Natural killer cell treated with Interleukin-12 subunit alpha and Interleukin-12 subunit beta and Interleukin-15 and Interleukin-18, amount 100 ng/mL, for 72 hours (primary cell): ENCODE measurements at places on chromosomes 5 and 9. TPM values are rescaled to one million over a fixed set of nuclear protein-coding genes. Genes with fewer than 3 reads are reported as not detected.

MCTP1 gene
- total RNA-seq: 6.6 TPM

MAMDC2 gene
- total RNA-seq: not detected

DNA sequence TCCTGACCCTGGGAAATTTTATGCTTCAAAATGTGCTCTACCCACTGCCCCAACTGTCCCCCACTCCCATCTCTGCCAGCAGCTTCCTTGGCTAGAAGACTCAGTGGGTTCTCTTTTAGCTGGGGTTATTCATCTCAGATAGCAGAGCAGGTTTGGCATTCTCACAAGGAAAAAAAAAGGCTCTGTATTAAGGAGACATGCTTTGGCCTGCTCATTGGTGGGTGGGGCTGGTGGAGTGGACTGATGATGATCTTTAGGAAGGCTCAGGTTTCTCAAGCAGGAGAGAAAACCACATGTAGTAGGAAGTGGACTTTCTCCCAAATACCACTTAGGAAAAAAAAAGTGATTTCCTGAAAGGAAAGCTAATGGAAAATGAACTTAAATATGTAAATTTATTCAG lies 279.2 kb upstream of the ZNF462 start:
- no peak overlapping the region for H3K27ac ChIP-seq
- H3K4me3 ChIP-seq: no peak overlapping the region
- no peaks in the 10 kb centered on the region for H3K4me1 ChIP-seq
- no peaks in the 10 kb centered on the region for H3K36me3 ChIP-seq
- H3K27me3 ChIP-seq: no peaks in the 10 kb centered on the region
- DNase-seq: no peak

DNA sequence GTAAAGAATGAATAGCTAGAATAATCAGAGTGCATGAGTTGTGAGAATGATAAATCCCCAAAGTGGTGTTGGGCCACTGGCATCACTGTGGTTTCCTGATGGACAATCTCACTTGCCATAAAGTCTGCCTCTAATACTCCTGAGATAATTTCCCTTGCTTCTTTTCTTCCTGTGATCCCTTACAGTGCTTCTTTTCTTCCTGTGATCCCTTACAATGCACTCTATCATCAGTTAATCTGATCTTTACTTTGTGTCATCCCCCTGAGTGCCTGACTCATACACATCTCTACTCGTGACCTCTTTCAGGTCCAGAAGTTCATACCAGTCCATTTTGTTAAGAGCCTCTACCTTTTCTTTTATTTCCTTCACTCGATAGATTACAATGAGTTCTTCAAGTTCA lies 418.3 kb downstream of the HCN1 start:
- no peaks in the 10 kb centered on the region for H3K27me3 ChIP-seq
- no peak overlapping the region for H3K4me3 ChIP-seq
- no peaks in the 10 kb centered on the region for H3K4me1 ChIP-seq
- H3K27ac ChIP-seq: no peak overlapping the region
- no peak for DNase-seq
- no peaks in the 10 kb centered on the region for H3K36me3 ChIP-seq

GPR21 gene
- total RNA-seq: 1.4 TPM

DNA sequence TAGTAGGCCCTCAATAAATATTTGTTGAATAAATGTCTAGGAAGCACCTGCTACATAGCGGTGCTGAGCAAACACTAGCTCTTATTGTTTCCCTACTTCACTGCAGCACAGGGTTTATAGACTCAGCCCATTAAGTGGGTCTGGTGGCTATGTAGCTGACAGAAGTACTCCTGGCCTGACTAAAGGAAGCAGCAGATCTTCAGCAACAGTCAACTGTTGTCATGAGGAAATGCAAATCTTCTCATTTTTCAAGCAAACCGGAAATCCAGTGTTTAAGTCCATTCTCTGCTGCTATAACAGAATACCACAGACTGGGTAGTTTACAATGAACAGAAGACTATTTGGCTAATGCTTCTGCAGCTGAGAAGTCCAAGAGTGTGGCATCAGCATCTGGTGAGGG lies 2.8 kb upstream of the TEX10 start:
- no peak for DNase-seq
- H3K4me3 ChIP-seq: no peak overlapping the region
- H3K36me3 ChIP-seq: peaks cover 5% of the 10 kb centered on the region
- H3K4me1 ChIP-seq: peaks cover 37% of the 10 kb centered on the region
- no peak overlapping the region for H3K27ac ChIP-seq

GRCh38 chr5:18299166-18299565 lies 664.9 kb downstream of the TAF11L14 start:
- no peaks in the 10 kb centered on the region for H3K27me3 ChIP-seq
- no peaks in the 10 kb centered on the region for H3K4me1 ChIP-seq
- H3K27ac ChIP-seq: no peak overlapping the region
- H3K36me3 ChIP-seq: no peaks in the 10 kb centered on the region

LIX1 gene
- total RNA-seq: not detected

OBP2B gene
- total RNA-seq: not detected

GRCh38 chr5:179475208-179475751 lies 75.1 kb upstream of the RUFY1 start:
- H3K4me1 ChIP-seq: no peaks in the 10 kb centered on the region
- no peak for DNase-seq
- H3K27ac ChIP-seq: no peak overlapping the region
- H3K27me3 ChIP-seq: peaks cover 10% of the 10 kb centered on the region

DNA sequence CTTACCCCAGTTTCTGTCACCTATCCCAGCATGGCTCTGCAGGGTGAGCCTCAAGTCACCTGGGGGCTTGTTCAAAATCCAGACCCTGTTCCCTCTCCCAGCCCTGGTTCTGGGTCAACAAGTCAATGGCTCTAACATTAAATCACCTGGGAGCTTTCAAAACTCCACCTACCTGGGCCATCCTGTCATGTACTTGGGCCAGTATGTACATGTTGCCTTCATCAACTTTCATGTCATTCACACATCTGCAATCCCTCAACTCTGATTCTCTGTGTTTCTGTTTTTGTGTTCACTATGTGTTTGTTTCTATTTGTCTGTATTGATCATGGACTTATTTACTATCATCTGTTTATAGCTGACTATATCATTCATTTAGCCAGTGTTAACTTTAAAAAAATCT lies 2.1 kb upstream of the SH3GLB2 start:
- peaks cover 6% of the 10 kb centered on the region for H3K4me1 ChIP-seq
- H3K36me3 ChIP-seq: no peaks in the 10 kb centered on the region
- H3K27ac ChIP-seq: no peak overlapping the region
- no peaks in the 10 kb centered on the region for H3K27me3 ChIP-seq

DNA sequence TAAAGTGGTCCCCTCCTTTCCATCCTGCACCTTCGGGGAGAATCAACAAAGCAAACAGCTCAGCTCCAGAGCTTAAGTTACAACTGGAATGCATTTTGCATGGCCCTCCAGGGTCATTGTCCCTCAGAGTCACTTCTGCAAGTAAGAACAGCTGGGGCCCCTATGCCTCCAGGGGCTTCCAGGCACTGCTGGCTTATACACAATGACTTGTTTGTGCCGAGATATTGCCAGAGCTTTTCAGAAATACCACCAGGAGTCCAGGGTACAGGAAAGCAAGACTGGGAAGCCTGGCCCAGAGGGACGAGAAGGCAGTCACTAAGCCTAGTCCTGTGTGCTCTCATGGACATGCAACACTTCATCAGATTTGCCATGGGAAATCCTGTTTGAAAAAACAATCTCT lies 11.3 kb downstream of the FRMD3 start:
- no peak overlapping the region for H3K4me3 ChIP-seq
- DNase-seq: no peak
- no peak overlapping the region for H3K27ac ChIP-seq
- H3K4me1 ChIP-seq: no peaks in the 10 kb centered on the region
- H3K36me3 ChIP-seq: no peaks in the 10 kb centered on the region
- H3K27me3 ChIP-seq: peaks cover 13% of the 10 kb centered on the region

DDX4 gene
- total RNA-seq: not detected

GRCh38 chr5:119374901-119375300 lies 19.1 kb downstream of the TNFAIP8 start:
- DNase-seq: no peak
- H3K4me3 ChIP-seq: no peak overlapping the region
- peak overlapping the region; percentile 76 for H3K27ac ChIP-seq
- H3K36me3 ChIP-seq: peaks cover 20% of the 10 kb centered on the region
- H3K27me3 ChIP-seq: no peaks in the 10 kb centered on the region
- H3K4me1 ChIP-seq: peaks cover 51% of the 10 kb centered on the region

DNA sequence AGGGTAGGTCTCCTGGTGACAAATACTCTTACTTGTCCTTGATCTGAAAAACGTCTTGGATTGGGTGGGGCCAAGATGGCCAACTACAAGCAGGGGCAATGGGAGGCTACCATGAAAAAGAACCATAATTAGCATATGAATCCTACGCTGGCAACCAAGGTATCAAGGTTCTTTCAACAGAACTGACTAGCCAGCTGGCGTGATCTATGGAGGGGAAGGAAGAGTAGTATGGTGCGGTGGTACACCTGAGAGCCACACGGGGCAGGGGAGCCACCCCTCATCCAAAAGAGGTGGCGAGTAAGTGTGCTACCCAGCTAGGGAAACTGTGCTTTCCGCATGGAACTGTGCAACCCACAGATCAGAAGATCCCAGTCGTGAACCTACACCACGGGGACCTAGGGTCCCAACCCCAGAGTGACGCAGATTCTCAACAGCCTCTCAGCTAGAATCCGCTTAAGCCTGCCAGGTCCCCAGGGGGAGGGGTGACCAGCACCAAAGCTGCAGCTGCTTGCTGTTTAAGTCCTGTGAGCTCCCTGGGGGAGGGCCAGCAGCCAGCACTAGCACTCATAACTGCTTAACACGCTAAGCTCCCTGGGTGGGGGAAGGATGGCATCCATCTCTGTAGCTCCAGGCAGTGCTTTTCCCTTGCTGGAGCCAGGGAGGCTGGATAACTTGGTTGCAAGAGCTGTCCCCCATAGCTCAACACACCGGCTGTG lies 334.8 kb downstream of the FBXL17 start:
- peaks cover 31% of the 10 kb centered on the region for H3K36me3 ChIP-seq
- no peak for DNase-seq
- no peak overlapping the region for H3K4me3 ChIP-seq
- H3K4me1 ChIP-seq: no peaks in the 10 kb centered on the region

SLC36A3 gene
- not detected for total RNA-seq

GRCh38 chr9:107778661-107779060 lies 289.1 kb upstream of the KLF4 start:
- H3K27ac ChIP-seq: no peak overlapping the region
- H3K27me3 ChIP-seq: no peaks in the 10 kb centered on the region
- H3K4me3 ChIP-seq: no peak overlapping the region
- peaks cover 5% of the 10 kb centered on the region for H3K4me1 ChIP-seq

- DNase-seq: no peak
- H3K4me1 ChIP-seq: no peaks in the 10 kb centered on the region
- H3K36me3 ChIP-seq: no peaks in the 10 kb centered on the region
- no peak overlapping the region for H3K27ac ChIP-seq
Measured at GRCh38 chr9:108463932-108464606, 391.7 kb downstream of the ACTL7B start.

GRCh38 chr5:152113401-152113800 lies 188.8 kb upstream of the GLRA1 start:
- H3K27ac ChIP-seq: no peak overlapping the region
- peaks cover 33% of the 10 kb centered on the region for H3K27me3 ChIP-seq
- H3K36me3 ChIP-seq: no peaks in the 10 kb centered on the region
- H3K4me1 ChIP-seq: no peaks in the 10 kb centered on the region

DNA sequence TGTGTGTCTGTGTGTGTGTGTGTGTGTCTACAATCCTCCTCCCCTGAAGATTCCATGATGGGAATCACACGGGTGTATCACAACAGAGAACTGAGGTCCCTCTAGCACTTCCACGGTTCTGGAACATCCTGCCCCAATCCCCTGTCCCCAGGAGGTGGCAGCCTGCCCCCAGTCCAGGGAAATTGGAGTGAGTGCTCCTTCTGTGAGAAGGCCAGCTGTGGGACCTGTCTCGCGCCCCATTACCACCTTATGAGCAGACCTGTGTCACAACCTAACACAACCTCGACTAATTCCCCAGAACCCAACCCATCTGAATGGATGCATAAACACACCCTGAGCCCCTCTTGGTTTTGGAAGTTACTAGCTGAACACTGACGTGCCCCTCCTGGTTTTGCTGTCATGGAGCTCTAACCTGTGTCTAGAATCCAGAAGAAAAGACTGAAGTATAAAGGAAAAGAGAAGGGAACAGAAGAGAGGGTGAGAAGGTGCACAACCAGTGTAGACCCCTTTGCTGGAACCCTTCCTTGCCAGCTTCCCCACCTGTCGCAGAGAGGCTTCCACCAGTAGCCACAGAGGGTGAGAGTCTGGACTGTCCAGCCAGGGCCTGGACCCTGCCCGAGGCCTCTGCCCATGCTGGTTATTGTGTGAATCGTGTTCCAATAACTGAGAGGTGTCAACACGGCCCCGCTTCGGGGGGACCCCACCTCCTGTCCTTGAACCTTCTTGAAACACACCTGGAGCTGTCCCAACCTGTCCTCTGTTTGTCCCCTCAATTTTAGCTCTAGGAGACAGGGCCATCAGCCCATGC lies 3.4 kb downstream of the BTNL9 start:
- no peak for DNase-seq
- no peaks in the 10 kb centered on the region for H3K4me1 ChIP-seq
- no peak overlapping the region for H3K27ac ChIP-seq
- no peak overlapping the region for H3K4me3 ChIP-seq
- peaks cover 50% of the 10 kb centered on the region for H3K27me3 ChIP-seq
- H3K36me3 ChIP-seq: no peaks in the 10 kb centered on the region

FAM221B gene
- not detected for total RNA-seq

ZNF608 gene
- total RNA-seq: 0.47 TPM

- H3K27me3 ChIP-seq: peaks cover 32% of the 10 kb centered on the region
- no peak overlapping the region for H3K27ac ChIP-seq
- H3K4me1 ChIP-seq: peaks cover 3% of the 10 kb centered on the region
- DNase-seq: no peak
Measured at GRCh38 chr5:54480296-54480695, 24.8 kb downstream of the HSPB3 start.

- H3K27me3 ChIP-seq: no peaks in the 10 kb centered on the region
- no peak overlapping the region for H3K27ac ChIP-seq
- peaks cover 24% of the 10 kb centered on the region for H3K4me1 ChIP-seq
- DNase-seq: no peak
Measured at GRCh38 chr9:37455884-37456647, 9.2 kb downstream of the ZBTB5 start.

GRCh38 chr9:935348-935965 lies 41.0 kb upstream of the DMRT3 start:
- H3K27ac ChIP-seq: no peak overlapping the region
- DNase-seq: no peak
- H3K36me3 ChIP-seq: peaks cover 7% of the 10 kb centered on the region

DNA sequence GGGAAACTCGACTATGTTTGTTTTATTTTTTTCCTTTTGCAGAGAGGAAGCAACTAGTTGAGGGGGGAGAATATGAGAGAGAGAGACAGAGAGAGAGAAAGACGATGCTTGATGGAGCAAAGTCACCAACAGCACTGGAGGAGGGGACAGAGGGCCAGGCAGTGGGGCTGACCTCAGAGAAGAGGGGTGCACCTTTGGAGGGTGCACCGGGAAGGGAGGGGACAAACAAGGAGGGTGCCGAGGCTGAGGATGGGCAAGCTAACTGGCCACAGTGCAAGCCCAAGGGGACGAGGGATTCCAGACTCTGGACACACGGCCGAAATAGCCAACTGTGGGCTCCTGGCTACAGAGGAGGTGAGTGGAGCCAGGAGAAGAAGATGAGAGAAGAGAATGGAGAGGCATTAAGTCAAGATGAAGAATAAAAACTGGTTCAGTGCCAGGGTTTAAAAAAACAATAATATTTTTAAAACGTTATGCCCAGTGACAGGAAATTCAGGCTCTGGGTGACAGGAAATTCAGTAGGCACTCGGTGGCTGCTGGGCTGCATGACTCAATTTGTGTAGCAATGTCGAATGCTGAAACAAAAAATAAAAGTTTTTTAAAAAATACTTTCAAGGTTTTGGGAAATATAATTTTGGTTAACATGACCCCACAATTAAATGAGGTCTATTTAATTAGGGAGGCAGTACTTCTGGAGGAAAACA lies 13.3 kb upstream of the GLRX start:
- H3K36me3 ChIP-seq: no peaks in the 10 kb centered on the region
- DNase-seq: no peak
- peak overlapping the region; percentile 94 for H3K27ac ChIP-seq
- H3K27me3 ChIP-seq: no peaks in the 10 kb centered on the region
- peak overlapping the region; percentile 96 for H3K4me3 ChIP-seq
